Activated CD8-positive, alpha-beta memory T cell treated with anti-CD3 and anti-CD28 coated beads, Interleukin-2, amount 50 U/mL, for 4 hours (primary cell): ENCODE measurements at places on chromosomes 1 and 21.

GRCh38 chr1:53603431-53603830 lies 135.5 kb downstream of the GLIS1 start:
- DNase-seq = peak; percentile 5

DNA sequence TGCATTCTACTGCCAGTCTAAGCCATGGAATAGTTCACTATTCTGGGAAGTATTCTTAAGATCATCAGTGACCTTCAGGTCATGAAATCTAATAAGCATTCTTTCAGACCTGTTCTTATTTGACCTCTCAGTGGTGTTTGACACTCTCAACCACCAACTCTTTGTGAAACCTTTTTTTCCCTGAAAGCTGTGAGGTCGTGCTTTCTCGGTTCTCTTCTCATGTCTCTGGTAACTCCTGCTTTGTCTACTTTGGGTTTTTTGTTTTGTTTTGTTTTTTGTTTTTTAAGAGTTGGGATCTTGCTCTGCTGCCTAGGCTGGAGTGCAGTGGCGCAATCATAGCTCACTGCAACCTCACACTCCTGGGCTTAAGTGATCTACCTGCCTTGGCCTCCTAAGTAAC lies 56.3 kb downstream of the POU2F1 start:
- no peak for DNase-seq

DNA sequence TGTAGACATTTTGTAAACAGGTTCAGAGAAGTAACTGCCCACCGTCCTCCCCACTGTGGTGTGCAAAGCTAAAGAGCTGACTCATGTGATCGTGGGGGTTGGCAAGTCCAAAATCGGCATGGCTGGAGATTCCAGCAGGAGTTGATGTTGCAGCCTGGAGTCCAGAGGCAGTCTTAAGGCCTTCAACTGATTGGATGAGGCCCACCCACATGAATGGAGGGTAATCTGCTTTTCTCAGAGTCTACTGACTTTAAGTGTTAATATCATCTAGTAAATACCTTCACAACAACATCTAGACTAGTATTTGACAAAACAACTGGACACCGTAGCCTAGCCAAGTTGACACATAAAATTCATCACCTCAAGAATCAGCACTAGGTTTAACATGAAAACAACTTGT lies 281.6 kb downstream of the KIF26B start:
- no peak for DNase-seq

- DNase-seq = peak; percentile 37
These were observed 58.5 kb downstream of the TENT5C start for GRCh38 chr1:117664314-117664713.

GRCh38 chr1:29646161-29646775 lies 409.9 kb downstream of the PTPRU start:
- DNase-seq = no peak

DNA sequence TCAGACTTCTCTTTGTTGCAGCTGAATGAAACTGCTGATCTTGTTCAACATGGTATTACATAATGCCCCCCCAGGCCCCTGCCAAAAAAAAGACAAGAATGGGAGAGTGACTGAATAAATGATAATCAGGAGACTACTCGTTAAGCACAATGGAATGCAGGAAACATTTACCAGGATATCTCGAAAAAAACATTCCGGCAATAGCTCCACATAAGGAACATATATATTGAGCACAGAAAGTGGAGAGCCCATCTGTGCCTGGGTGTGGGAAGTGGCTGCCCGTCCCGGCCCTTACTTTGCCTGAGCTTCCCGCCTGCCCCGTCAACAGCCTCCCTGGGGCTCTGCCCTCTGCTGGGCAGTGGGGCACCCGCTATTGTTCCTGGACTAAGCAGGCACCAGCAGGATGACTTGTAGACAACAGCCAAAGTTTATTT lies 13.3 kb downstream of the TRIM11 start:
- DNase-seq = peak; percentile 15

- DNase-seq = no peak
These were observed 43.2 kb downstream of the TBCE start for GRCh38 chr1:235410467-235410866.

DNA sequence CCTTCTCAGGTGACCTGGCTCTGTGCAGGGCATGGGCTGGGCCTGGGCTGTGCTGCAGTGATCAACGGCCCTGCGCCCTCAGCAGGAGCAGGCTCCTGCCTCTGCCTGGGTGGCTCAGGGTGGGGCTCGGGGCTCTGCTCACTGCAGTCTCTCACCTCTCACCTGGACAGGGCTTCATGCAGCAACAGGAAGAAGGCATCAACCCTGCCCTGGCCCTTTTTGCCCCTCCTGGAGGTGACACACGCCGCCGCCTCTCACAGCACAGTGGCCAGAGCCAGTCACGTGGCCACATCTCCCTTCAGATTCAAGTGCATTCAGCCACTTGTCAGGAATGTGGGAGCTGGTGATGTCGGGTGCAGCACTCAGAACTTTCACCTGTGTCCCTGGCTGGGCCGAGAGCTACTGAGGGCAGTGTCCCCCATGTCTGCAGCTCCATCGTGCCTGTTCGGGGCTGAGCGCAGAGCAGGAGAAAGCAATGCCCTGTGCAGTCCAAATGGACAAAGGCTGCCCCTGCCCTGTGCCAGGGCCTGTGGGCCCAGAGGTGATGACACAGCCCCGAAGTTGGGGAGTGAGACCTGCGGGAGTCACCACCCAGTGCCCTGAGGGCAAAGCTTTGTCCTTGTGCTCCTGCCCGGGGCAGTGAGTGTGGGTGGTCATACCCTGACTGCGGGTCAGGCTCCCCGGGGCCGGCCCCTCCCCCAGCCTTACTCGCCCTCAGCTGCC lies 314.0 kb downstream of the PTPRU start:
- DNase-seq = no peak

GRCh38 chr1:110412576-110412975 lies 5.1 kb upstream of the LAMTOR5 start:
- DNase-seq = peak; percentile 61

GRCh38 chr1:179822065-179822464 lies 55.5 kb downstream of the TOR1AIP2 start:
- no peak for DNase-seq

GRCh38 chr1:115086176-115086830 lies 3.0 kb downstream of the TSPAN2 start:
- no peak for DNase-seq

DNA sequence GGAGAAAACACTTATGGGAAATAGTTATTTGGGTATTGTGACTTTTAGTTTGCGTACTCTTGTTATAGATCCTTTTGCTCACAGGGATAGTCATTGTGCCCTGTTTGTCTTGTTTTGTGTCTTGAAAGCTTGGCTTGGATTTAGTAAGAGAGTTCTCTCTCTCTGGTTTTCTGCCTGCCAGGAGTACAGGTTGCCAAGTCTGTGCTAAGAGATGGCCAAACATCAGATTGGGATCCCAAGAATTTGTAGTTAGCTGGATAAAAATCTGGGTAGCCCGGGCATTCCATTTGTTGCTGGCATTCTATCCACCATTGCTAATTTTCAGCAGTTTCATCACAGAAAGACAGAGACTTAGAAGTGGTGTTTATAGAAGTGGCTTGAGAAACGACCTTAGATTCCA lies 222.2 kb downstream of the NRIP1 start:
- DNase-seq = no peak

- no peak for DNase-seq
These were observed 1.3 kb downstream of the TOR1AIP2 start for GRCh38 chr1:179876300-179876715.

- DNase-seq = no peak
These were observed 27.7 kb downstream of the UBE4B start for GRCh38 chr1:10060311-10061100.

DNA sequence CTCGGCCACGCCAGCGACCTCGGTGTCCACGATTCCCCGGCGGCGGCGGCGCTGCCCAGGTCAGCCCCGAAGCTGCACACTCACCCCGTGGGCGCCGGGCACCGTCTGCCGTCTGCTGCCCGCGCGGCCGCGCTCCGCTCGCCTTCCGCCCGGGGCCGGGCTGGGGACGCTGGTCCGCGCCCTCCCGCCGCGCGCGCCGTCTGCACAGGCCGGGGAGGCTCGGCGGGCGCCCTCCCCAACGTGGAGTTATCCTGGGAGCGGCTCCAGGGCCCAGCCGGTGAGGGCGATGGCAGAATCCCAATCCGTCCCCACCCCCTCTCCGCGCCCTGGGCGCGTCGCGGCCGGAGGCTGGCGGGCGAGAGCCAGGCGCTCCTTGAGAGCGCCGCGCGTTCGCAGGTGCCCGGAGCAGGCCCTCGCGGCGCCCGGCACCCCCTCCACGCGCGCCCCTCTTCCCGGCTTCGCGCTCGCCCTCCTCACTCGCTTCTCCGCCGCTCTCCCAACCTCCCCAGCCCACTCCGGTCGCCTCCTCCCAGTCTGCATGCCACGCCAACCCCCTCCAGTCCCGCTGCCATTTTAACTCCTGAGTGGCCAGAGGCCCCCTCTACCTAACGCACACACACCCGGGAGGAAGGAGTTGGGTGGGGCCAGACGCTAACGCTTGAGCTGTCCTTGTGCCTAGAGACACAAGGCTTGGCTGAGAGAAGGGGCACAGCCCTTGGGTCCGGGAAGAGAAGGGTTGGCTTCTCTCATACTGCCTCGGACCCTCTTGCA lies at the start of gene LRRN2:
Gene LRRN2 (minus strand): TSS at position 503 of the 771 bp plus-strand sequence. CDS start 65,746 bp downstream, outside the sequence.
- no peak for DNase-seq

GRCh38 chr1:53544728-53545515 lies 85.7 kb downstream of the DMRTB1 start:
- DNase-seq = no peak

GRCh38 chr21:33296156-33296555 lies 28.6 kb upstream of the IFNAR1 start:
- DNase-seq = no peak

DNA sequence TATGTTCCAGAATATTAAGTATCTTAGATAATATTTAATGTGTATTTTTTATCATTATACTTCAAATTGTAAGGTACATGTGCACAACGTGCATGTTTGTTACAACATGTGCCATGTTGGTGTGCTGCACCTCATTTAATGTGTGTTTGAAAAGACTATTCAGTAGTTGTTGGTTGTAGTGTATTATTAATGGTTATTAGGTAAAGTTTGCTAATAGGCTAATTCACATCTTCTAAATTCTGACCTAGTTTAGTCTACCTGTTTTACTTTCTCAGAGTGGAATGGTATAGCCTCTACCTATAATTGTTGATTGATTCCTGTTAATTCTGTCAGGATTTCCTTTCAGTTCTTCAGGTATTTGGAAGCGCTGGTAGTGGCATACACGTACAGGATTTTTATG lies 153.0 kb downstream of the NCAM2 start:
- DNase-seq = no peak

GRCh38 chr1:155125946-155126555 lies 1.6 kb upstream of the EFNA1 start:
- no peak for DNase-seq

DNA sequence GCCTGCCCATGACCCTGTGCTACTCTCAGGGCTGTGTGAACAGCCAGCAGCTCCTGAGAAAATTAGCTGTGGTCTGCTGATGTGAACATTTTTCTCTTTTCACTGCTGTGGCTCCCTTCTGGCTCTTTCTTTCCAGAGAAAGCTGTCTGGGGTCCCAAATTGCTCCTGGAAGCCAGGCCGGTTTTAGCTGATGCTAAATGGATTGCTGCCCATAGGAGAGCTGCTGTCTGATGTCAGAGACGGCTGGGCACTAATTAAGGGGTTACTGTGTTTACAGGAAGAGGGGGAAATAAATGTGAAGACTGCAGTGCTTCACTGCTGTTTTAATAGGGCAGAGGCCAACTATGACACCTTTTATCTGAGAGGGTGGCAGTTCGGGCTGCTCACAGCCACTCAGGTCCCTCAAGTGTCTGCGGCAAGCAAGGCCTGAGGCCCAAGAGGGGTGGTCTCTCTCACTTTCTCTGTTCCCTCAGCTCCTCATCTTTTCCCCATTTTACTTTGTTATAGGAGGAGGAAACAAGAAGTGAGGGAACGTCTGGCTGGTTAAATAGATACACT lies 106.0 kb upstream of the GNG12 start:
- no peak for DNase-seq

- DNase-seq = no peak
These were observed 73.9 kb upstream of the VTCN1 start for GRCh38 chr1:117284399-117285215.

DNA sequence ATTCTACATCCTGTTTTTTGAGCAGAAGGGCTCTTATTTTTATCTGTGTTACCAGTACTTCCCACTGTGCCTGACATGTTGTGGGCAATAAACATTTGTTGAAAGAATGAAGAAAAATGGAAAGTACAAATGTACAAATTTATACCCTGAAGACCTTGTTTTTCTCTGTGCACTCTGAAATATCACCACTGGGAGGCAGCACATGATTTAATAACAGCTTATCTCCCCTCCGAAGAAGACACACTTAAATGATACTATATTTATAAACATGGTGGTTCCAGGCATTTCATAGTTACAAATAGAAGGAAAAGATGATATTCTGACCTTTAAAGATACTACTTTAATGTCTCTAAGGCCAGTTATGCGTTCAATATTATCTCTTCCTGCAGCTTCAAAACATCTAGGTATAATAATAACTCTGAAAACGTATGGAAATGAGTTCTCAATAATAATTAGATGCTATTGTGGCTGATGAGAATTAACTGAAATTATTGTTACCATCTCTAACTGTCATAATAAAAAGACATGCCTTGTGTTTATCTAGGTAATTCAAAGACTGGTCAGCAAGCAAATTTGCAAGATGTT lies 12.8 kb downstream of the DYNLT5 start:
- DNase-seq = peak; percentile 51

GRCh38 chr1:234931404-234931973 lies 197.1 kb downstream of the TOMM20 start:
- no peak for DNase-seq

DNA sequence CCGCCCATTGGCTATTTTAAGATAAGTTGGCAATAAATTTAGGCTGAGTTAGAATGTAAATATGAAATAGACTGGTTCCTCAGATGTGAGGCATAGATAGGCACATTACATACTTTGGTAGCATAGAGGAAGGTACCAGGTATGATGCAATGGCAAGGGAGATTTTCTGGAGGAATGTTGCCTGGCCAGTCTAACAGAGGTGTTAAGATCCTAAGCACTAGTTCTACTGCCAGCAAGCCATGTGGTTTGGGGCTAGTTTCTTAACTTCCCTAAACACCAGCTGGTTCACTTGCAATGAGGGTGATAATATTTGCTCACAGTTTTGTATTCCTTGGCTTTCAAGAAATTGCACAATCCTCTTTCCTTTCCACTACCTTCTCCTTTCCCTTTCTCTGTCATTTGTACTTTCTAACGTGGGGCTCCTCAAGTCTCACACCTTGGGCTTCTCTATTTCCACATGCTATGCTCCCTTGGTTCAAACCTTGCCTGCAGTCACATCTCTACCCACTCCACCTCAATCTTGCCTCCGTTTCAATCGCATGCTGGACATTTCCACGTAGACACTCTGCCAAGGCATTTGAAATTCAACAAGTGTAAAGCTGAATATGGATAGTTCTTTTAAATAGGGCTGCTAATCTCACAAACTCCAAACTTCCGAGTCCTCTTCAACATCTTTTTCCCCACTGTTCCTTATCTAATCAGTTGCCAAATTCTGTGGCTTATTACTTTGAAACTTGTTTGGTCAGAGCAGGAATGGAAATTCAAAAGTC lies 4.7 kb upstream of the CD55 start:
- DNase-seq = no peak
